ENCODE measurements at places on chromosomes 5 and 9. TPM values are rescaled to one million over a fixed set of nuclear protein-coding genes. Genes with fewer than 3 reads are reported as not detected.

Gene UBAP1
- 22.9 TPM for total RNA-seq

Gene MLANA
- not detected for total RNA-seq

Gene GBGT1
- 0.32 TPM for total RNA-seq

Gene CFAP90
- not detected for total RNA-seq

Gene PRLR
- not detected for total RNA-seq

Gene WDR31
- total RNA-seq, result 0.63 TPM

Gene C5orf63
- total RNA-seq, result 1.6 TPM

Gene STXBP1
- total RNA-seq, result 11.0 TPM

Gene MCTP1
- 321 TPM for total RNA-seq

Gene IFNA21
- total RNA-seq, result not detected

Gene YIPF5
- total RNA-seq, result 40.3 TPM

Gene PCDHB6
- 0.25 TPM for total RNA-seq

Gene TAF9
- 67.8 TPM for total RNA-seq

Gene LIFR
- 50.7 TPM for total RNA-seq

Gene IL17B
- not detected for total RNA-seq

Gene PCDH12
- 22.0 TPM for total RNA-seq

Gene PCDHA5
- under 0.01 TPM for total RNA-seq

Gene OBP2B
- total RNA-seq, result not detected

Gene LRRC19
- not detected for total RNA-seq

Gene TAF1L
- not detected for total RNA-seq

Gene ST6GALNAC4
- total RNA-seq, result 32.0 TPM

Gene PAPPA
- total RNA-seq, result 0.32 TPM

Gene C1QTNF2
- not detected for total RNA-seq

Gene PAEP
- not detected for total RNA-seq

Gene PROB1
- total RNA-seq, result 5.8 TPM

Gene SPINK4
- total RNA-seq, result not detected

Gene HTR4
- not detected for total RNA-seq

Data from bladder microvascular endothelial cell (primary cell).